KG1 (cell line): ENCODE measurements at places on chromosomes 6 and 20.

GRCh38 chr6:147407571-147407970, 100.9 kb upstream of the SAMD5 start:
- DNase-seq: no peak

DNA sequence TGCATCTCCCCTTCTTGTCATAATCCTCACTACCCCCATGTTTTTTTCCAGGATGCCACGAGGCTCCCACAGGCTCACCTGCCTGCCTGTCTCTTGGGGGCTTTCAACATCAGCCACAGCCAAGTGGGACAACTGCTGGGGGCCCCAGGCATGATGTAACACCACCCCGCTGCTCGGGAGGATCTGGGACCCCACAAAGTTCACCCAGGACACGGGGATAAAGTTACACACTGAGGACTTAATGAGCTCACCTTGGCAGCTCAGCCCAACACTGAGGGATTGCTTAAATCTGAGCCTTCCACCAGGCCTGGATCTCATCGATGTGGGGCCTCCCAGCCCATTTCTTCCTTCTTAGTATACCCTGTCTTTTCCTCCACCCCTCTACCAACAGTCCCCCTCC, 56.4 kb upstream of the NNAT start:
- DNase-seq: no peak

DNA sequence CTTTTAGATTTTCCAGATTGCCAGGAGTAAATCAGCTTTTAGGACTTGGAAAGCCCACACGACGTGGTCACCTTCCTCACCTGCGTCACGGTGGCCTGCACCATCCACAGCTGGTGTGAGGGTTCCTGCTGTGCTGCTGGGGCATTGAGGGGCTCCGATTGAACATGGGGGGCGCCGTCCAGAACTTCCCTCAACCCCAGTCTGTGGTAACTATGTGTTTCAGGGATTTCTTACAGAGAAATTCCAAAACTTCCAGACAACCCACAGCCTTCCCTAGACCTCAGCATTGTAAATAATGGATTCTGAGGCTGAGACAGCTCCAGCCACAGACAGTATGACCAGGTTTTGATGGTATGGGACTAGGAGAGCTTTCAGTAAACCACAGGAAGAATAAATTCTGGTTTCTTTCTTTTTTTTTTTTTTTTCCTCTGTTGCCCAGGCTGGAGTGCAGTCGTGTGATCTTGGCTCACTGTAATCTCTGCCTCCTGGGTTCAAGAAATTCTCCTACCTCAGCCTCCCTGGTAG, 46.7 kb upstream of the IRF4 start:
- no peak for DNase-seq

- no peak for DNase-seq
Observed at GRCh38 chr20:61806995-61807394, 258.7 kb downstream of the TAF4 start.

GRCh38 chr20:59223182-59223601, 59.6 kb downstream of the ZNF831 start:
- no peak for DNase-seq

- DNase-seq: no peak
Observed at GRCh38 chr6:71420095-71420692, 131.6 kb downstream of the OGFRL1 start.

- DNase-seq: no peak
Observed at GRCh38 chr6:38604700-38605099, 35.0 kb downstream of the BTBD9 start.

DNA sequence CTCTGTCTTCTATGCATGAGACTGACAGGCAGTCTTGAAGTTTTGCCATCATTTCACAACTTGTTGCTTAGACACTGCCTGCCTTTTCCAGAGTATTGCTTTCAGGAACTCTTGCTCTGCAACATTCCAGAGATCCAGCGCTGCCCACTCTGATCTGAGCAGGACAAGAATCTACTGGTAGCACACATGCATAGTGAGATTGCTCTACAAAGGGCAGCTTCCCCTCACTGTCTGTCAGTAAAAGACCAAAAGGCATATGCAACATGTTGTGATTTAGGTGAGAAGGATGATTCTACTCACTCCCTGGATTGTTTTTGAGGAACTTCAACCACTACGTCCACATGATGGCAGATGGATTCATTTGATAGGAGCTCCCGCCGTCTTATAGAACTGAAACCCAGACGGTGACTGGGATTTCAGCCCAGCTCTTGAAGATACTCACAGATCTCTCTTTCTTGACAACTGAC, 259.1 kb downstream of the ARID1B start:
- no peak for DNase-seq

GRCh38 chr6:93447874-93448273, 28.5 kb upstream of the EPHA7 start:
- no peak for DNase-seq

- DNase-seq: no peak
Observed at GRCh38 chr6:2725999-2726567, 24.6 kb downstream of the MYLK4 start.

- DNase-seq: no peak
Observed at GRCh38 chr6:7200598-7201443, 93.1 kb downstream of the RREB1 start.

DNA sequence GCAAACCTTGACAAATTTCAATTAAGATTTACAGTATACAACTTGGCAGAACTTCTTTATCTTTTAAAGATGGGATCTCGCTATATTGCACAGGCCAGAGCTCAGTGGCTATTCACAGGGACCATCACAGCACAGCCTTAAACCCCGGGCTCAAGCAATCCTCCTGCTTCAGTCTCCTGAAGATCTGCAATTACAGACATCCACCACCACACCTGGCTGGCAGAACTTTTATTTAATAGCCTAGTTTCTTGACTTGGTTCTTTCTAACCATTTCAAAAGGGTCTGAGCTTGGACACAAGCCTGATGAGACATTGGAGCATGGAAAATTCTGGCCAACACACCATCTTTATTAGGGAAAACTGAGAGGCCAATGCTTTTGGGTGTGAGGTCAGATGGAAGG, 151.6 kb upstream of the KCNG1 start:
- DNase-seq: no peak

GRCh38 chr20:7775072-7775471, 165.2 kb downstream of the HAO1 start:
- no peak for DNase-seq

GRCh38 chr6:21780679-21781078, 187.1 kb downstream of the SOX4 start:
- no peak for DNase-seq

GRCh38 chr6:17015144-17015543, 86.7 kb upstream of the STMND1 start:
- no peak for DNase-seq

- DNase-seq: no peak
Observed at GRCh38 chr20:58710481-58711265, 18.1 kb downstream of the NPEPL1 start.

GRCh38 chr6:16543521-16543920, 217.7 kb downstream of the ATXN1 start:
- DNase-seq: no peak

DNA sequence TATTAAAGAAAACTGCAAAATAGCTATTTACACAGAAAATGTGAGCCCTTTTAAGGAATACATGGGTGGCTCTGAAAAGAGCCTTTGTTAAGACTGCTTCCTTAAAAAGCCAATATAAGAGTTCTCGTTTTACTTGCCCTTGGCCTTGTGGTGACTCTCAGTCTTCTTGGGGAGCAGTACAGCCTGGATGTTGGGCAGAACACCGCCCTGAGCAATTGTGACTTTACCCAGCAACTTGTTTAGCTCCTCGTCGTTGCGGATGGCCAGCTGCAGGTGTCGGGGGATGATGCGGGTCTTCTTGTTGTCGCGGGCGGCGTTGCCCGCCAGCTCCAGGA, 111.5 kb downstream of the HFE start:
- DNase-seq: no peak

DNA sequence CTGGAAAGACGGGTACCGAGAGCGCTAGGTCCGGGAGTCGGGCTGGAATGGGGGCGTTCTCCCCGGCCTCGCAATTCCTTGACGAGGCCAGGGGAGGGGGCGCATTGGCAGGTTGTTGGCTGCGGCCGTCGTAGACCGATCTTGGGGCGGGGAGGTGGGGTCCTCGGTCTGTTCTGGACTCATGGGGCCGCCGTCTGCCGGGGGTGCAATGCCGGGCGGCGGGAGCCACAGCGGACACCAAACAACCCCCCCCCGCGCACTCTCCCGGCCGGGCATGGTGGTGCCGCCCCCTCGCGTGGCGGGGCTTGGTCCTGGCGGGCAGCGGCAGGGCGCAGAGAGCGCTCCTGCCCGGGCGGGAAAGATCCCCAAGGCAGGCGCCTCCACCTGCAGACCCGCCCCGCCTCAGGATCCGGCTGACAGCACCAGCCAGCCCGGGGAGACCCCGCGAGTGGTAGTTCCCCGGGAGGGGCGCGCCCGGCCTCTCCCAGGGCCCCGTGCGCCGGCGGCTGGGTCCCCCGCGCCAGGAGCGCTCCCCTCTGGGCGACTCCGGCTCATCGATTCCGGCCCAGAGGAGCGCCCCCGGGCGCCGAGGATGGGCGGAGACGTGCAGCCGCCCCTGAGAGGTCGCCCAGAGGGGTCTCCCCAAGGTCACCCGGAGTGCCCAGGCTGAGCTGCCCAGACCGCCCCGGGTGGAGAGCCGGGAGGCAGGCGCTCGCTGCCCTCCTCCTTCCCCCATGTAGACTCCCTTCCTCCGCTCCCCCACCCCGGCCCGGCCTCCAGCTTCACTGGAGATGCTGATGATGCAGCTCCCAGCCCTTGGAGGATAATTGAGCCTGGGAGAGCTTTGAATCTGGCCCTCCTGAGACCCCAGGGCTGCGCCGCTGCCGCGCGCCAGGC, 709 bp downstream of the PPP1R16B start:
- no peak for DNase-seq

- no peak for DNase-seq
Observed at GRCh38 chr6:144660561-144661115, 375.5 kb downstream of the UTRN start.

GRCh38 chr6:169939554-169940164, 188.2 kb downstream of the ERMARD start:
- no peak for DNase-seq

DNA sequence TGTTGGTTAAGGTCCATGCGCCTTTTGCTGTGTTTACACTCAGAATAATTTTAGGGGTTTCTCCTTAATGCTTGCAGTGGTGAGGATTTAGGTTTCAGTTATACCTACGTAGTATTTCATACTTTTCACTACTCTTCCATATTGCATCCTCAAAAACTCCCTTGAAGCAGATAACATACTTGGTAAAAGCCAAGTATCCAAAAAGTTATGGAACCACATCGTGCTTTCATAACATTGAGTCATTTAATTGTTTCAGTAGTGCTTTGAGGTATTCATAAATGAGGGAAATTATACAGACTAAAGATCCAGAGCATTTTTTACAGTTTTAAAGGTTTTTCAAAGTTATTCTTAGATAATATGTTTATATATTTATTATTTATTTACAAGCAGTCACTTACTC, 4.0 kb upstream of the ATXN1 start:
- DNase-seq: no peak

GRCh38 chr20:23289249-23289648, 61.3 kb upstream of the NXT1 start:
- no peak for DNase-seq

GRCh38 chr20:45338121-45339030, 9.8 kb downstream of the SDC4 start:
- DNase-seq: no peak

DNA sequence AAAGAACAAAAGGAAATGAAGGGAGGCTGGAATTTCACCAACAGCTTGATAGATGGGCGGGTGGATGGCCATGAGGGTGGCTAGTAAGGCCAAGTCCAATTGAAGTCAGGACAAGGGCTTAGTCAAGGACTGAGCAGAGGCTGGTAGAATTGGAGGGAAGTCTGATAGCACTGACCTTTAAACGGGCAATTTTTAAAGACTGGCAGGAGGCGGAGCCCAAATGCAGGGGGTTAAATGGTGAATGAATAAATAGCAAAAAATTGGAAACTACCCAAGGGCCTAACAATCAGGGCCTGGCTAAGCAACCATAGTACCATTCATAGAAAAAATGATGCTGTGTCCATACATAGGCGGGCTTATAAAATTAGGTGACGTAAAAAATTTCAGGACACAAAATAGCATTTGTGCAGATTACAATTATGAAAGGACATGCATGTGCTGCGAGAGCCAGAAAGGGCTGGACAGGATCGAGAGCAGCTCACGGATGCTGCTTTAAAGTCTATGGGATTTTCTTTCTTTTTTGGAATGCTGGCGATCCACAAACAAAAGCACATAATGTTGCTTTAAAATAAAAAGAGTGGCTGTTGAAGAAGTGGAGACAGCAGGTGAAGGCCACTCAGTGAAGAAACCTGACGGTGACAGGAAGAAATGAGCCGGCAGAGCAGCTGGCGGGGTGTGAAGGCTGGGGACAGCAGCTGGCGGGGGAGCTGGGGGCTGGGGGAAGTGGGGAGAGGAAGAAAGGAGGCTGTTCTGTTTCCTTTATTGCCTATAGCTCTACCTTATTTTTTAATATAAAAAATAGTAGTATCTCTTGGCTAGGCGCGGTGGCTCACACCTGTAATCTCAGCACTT, 42.8 kb upstream of the TAF8 start:
- DNase-seq: peak; percentile 33

DNA sequence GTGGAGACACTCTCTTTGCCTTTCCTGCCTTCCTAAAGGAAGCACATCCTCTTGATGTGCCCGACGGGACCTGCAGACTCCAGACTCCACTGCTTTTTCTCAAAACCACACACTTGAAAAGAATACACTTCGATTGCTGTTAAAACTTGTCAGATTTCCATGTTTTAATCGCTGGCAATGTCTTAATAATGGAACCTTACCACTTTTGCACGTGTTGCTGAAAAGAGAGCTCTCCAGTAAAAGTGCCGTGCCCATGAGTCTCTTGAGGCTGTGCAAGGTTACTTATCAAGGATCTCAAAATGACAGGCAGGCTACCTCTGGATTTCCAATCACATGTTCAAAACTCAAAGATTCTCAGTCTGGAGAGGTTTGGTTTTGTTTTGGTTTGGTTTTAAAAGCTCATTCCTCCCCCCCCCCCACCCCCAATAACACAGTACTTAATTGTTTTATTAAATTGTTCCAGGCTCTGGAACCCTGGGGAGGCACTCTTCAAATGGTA, 12.0 kb upstream of the TFAP2A start:
- DNase-seq: no peak

DNA sequence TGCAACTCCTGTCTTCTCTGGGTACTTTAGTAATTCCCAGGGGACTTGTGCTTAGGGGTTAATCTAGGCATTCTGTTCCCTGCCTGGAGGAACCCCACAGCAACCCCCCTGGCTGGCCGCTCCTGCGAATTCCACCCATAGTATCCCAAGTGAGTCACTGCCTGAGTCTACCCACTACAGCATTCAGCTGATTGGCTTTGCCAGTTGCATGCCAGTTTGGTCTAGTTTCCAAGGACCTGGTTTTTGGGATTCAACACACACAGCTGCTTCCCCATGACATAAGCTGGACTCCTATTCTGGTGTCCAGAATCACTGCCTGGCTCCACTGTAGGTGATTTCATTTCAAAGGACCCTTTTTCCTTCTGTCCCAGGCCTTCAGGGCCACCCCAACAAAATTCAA, 40.3 kb downstream of the PLCG1 start:
- DNase-seq: no peak

DNA sequence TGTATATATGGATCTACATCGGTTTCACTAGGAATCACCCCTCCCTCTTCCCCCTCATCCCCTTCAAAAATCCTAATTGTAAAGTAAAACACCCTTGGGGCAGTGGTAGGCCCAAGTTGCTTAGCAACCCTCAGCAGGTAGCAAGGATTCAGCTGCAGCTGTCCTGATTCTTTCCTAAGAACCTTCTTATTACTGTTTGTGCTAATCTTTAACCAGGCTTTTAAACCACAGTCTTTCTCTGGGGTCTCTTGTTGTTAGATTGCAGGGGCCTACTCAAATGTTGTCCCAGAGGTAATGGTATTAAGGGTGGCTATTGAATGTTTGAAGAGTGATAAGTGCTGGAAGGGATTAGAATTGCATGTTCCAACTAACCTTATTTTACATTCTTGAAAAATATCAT, 46.4 kb downstream of the PRL start:
- DNase-seq: no peak
